Calu3 (cell line): ENCODE measurements at places on chromosomes 7 and 10. TPM values are rescaled to one million over a fixed set of nuclear protein-coding genes. Genes with fewer than 3 reads are reported as not detected.

CYP2C19 gene
- total RNA-seq: 3.6 and 4.5 TPM in 2 replicates

DNA sequence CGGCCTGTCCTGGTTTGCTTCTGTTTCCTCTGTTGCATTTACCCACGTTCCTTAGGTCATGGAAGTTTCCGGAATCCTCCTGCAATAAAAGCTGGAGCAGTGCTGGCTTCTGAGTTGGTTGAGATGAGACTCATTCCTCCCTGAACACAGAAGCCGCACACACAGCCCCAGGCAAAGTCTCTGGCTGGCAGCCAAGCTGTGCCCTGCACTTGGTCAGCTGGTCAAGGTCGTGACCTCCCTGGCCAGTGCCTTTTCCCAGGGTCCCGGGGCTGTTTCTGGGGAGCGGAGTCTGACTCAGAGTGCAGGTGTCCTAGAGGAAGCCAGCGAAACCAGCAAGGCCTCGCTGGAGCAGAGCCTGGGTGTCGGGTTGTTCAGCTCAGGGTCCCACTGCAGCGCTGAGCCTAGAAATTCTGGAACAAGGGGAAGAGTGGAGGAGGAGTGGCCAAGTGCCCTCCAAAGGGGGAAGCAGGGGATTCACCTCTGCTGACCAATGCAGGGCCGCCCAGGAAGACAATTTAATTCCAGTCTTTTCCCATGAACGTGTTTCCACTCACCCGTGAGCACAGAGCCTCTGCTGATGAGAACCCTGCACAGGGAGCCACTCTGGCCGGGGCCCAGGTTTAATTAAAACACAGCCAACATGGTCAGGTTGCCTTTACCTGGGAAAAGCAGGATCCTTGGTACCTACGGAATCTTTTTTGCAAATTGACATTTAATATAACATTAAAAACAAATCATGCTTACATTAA lies 245.5 kb upstream of the PPP2R2D start:
- peak; percentile 44 for DNase-seq

DNA sequence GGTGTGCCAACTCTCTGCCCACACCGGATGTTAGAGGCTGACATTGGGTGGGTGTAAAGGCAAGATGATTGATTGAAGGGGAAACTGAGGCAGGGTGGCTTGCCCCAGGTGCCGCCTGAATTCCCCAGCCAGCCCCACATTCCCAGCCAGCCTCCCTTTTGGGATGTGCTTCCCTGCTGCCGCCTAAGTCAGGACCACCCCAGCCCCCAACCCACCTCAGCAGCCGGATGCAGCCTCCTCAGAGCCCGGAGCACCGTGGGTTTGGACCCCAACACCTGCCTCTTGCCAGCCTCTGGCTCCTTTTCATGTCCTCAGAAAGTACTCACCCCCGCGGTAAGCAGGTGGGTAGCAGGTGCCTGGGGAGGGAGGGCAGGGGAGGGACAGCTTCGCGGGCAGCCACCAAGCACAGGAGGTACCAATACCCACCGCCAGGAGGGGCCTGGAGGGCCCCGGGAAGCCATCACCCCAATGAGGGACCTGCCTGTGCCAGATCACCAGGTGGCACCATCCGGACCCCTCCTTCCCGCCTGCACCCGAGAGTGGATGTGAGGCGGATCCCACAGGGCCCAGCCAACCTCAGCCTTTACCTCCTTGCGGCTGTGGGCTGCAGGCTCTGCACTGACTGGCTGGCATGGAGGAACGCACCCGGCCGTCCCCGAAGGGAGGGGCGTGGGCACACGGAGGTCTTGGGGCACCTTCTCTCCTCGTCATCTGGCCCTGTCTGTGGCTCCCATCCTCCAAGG lies 60.5 kb downstream of the PWWP2B start:
- DNase-seq: no peak

TAX1BP1 gene
- 190 TPM in 2 replicates for total RNA-seq

DNA sequence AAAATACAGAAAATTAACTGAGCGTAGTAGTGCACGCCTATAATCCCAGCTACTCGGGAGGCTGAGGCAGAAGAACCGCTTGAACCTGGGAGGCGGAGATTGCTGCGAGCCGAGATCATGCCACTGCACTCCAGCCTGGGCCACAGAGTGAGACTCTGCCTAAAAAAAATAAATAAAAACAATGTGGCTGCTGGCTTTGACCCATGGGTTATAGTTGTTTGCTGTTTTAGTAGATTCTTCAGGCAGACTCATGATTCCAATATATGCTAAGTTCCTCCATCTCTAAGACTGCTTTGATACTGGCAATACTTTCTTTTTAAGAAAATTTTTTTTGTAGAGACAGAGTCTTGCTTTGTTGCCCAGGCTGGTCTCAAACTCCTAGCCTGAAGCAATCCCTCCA lies 8.4 kb downstream of the OLAH start:
- no peak for DNase-seq

- no peak for DNase-seq
These were observed 75.8 kb upstream of the ETV1 start for GRCh38 chr7:14065286-14065685.

GRCh38 chr10:73768881-73769280 lies 13.0 kb upstream of the CHCHD1 start:
- no peak for DNase-seq

GRCh38 chr7:149790146-149790548 lies 16.8 kb upstream of the ZNF467 start:
- DNase-seq: no peak

- no peak for DNase-seq
These were observed 21.5 kb downstream of the ADAMTS14 start for GRCh38 chr10:70693619-70694335.

GRCh38 chr10:61896854-61897661 lies 4.4 kb upstream of the ARID5B start:
- peak; percentile 71 for DNase-seq

DNA sequence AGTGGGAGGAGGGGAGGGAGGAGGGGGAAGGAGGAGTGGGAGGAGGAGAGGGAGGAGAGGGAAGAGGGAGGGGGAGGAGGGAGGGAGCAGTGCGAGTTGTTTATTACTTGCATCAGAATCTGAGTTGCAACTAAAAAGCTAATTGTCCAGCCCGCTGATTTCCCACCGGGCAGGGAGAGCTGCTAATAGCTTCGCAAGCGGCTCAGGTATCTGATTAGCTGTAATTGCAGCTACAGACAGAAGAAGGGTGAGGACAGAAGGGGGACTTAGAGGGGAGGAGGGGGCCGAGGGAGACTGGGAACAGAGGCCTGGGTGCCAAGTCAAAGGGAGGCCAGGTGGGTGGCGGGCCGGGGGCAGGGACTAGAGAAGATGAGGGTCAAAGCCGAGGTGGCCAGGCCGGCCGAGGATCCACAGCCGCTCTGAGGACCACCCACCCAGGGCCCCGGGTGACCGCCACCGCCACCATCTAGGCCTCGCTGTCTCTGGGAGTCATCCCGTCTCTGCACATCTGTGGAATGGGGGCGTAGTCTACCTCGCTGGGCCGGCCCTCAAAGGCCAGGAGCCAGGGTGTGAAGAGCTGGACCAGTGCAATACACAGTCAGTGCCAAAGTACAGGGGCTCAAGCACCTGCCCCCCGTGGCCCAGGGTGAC lies 54.2 kb downstream of the MICALL2 start:
- DNase-seq: no peak

SLC39A12 gene
- not detected in 2 replicates for total RNA-seq

SMKR1 gene
- 0.49 TPM in 1 of 2 replicates, not detected in the other for total RNA-seq

TBC1D12 gene
- 5.8 and 6.1 TPM in 2 replicates for total RNA-seq

GDF10 gene
- not detected in 2 replicates for total RNA-seq

DNAJC12 gene
- total RNA-seq: 0.80 and 1.1 TPM in 2 replicates

- no peak for DNase-seq
These were observed 42.0 kb downstream of the MYL10 start for GRCh38 chr7:101586906-101587677.

DNA sequence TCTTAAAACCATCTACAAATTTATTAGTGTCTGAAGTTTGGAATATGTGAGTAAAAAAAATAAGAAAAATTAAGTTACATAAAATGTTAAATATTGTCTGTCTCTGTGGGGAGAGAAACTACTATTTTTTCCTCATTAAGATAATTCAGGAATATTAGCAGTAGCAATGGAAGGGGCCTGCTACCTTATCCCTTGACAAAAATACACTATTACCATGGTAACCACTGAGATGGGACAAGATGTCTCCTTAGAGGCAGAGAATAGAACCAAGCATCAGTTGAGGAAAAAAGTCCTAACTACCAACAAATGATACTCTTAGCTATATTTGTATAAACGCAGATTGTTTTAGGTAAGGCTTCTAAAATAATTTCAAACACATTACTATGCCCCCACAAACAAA lies 150.7 kb upstream of the LSM8 start:
- no peak for DNase-seq

DNA sequence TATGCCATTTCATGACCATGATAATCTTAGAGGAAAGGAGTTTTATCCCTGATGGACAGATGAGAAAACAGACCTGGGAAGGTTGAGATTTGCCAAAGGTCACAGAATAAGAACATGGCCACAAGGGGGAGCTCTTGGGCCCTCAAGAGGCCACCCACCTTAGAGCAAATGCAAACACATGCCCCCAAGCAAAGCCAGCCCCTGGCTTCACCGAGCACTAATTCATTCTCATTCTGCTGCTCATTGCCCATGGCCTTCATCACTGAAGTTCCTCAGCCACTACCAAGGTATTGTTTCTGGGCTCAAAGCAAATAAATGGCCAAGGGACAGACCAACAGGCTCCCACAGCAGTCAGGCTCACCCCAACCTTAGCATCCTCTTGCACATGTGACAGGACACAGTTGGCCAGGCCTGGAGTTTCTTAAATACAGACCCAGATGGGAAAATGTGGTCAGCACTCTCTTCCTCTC lies 44.2 kb downstream of the PDLIM1 start:
- peak; percentile 65 for DNase-seq

GRCh38 chr10:3542185-3542611 lies 242.8 kb downstream of the KLF6 start:
- DNase-seq: no peak

- DNase-seq: no peak
These were observed 121.1 kb downstream of the PLPP4 start for GRCh38 chr10:120578134-120578533.

GRCh38 chr10:62457196-62457595 lies 83.0 kb downstream of the ZNF365 start:
- no peak for DNase-seq

DNA sequence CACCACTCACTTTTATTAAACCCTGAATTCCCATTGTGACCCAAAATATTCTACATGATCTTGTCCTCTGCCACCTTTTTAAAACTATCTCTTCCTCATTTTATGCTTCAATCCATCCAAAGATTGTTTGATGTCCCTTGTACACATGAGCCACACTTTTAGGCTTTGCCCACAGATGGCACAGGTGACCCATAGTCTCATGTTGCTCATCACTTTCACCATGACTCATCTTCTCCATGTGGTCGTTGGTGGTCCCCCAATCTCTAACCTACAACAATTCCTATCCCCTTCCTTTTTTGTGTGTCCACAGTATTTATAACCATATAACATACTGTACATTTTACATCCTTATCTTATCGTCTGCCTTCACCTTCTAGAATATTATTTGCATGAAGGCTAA lies 271.5 kb upstream of the ZWINT start:
- no peak for DNase-seq

DYDC2 gene
- not detected in 2 replicates for total RNA-seq

FAM25A gene
- not detected in 2 replicates for total RNA-seq

GRCh38 chr10:62266147-62266546 lies 2.5 kb downstream of the RTKN2 start:
- no peak for DNase-seq

GALNT17 gene
- total RNA-seq: not detected in 2 replicates
